ENCODE measurements at places on chromosomes 11 and 22.

- DNase-seq = no peak
Measured at GRCh38 chr11:102882389-102883024, 7.7 kb upstream of the MMP12 start.

DNA sequence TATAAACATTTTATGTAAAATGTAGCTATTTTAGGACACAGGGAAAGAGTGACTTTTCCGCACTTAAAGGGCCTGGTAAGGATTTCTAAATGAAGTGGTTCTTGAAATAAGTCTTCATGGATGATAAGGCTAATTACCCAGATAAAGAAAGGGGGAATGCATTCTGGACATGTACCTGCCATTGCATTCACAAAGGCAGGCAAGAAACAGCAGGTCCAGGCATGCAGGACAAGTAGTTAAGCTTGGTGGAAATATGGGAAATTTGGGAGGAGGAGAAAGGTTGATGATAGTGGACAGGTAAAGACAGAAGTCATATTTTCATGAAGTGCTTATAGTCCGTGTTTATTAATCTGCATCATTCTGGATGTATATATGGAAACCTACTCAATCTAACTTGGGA is 621.2 kb downstream of the NTM start:
- no peak for DNase-seq

- no peak for DNase-seq
Measured at GRCh38 chr11:45860764-45861510, 13.7 kb downstream of the CRY2 start.

DNA sequence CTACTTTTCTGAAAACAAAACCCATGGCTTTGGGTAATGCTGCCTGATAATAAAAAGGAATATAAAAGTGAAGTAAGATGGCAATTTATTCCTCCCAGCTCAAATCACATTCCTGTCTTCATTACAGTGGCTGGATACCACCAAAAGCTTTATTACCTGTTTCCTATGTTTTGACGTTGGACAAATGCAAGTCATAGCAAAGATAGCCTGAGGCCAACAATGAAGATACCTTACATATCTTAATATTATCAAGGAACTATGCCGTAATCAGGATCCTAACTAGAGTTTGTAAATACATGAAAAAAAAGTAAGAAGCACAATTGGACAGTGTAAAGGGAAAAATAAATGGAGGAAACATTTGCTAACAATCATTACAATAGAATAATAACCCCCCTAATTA is 202.4 kb downstream of the SOX6 start:
- DNase-seq = no peak

GRCh38 chr11:120510406-120511115 is 987 bp upstream of the GRIK4 start:
- DNase-seq = no peak

DNA sequence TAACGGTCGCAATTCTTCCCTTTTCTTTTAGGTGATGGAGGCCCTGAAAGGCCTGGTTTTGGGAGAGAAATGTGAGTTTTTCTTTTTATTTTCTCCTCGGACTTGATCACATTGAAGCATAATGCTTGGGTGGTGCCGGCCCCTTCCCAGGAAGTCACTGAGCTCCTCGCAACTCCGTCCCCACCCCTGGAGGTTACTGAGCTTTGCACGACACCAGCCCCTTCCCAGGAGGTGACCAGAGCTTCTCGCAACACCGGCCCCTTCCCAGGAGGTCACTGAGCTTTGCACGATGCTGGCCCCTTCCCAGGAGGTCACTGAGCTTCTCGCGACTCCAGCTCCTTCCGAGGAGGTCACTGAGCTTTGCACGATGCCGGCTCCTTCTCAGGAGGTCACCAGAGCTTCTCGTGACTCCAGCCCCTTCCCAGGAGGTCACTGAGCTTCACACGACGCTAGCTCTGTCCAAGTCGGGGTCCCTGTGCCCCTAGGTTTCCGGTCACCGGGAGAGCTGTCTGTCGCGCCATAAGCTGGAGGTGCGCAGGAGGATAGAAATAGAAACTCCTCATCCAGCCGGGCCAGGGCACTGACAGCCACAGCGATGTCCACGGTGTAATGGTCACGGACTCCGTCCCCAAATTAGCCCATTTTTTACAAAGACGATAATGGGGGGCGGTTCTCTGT is 586.4 kb downstream of the BRD1 start:
- DNase-seq = no peak

GRCh38 chr11:131770801-131771200 is 400.4 kb downstream of the NTM start:
- DNase-seq = no peak

DNA sequence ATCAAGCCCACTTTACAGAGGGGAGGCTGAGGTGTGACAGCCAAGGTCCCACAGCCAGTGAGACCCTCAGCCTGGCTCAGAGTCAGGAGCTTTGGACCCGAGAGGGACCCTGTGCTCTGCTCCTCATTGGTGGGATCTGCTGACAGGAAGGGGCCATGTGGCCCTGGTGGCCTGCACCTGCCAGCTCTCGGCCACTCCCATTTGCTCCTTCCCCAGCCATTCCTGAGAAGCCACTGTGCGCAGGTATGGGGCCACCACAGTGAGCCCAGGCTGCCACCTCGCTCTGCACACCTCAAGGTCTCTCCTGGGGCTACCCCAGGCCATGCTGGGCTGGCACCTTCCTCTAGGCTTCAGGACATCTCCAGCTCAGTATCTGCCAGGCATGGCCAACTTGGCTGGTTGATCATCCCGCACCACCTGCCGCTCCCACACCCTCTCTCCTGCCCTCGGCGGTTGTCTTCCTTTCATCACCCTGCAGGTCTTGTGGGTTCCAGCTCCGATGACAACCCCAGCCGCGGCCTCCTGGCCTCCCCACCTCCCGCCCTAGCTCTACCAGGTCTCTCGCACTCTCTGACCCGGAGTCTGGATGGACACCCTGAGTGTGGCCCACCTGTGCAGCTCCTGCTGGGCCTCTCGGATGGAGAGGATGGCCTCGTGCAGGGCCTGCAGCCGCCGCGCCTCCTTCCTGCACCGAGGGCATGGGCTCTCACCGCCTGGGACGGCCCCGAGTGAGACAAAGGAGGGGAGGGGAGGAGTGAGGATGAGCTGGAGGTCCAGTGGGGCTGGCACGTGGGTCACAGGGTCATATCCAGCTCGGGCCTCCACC is 32.2 kb upstream of the CARS1 start:
- no peak for DNase-seq

DNA sequence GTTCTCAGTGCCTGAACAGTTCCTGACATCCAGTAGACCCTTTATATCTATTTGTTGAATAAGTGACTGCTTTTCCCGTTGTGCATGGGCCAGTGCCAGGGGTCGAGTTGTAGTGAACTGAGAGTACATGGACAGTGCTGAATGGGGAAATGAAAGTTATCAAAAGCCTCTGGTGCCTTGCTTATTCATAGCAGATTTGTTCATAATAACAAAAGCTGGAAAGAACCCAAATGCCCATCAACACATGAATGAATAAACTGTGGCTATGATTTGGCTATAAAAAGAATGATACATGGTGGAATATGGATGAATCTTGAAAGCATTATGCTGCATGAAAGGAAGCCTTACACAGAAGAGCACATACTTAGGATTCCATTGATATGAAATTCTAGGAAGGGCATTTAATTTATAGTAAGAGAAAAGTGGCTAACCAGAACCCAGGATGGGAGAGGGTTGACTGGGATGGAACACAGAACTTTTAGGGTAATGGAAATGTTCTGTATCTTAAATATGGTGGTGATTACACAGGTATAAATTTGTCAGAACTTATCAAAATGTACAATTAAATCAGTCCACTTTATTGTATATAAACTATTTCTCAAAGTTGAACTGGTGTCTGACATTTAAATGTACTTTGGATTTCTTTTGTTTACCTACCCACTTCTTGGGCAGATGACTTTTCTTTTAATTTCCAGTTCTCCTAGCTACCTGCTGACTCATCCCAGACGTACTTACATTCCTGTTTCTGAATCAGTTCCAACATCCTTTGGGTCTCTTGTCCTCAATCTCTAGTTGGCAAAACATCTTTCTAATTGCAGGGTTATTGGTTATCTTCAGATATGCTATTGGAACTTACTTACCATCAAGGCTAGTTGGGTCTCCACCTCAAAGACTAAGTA is 42.8 kb downstream of the PACS1 start:
- DNase-seq = no peak

DNA sequence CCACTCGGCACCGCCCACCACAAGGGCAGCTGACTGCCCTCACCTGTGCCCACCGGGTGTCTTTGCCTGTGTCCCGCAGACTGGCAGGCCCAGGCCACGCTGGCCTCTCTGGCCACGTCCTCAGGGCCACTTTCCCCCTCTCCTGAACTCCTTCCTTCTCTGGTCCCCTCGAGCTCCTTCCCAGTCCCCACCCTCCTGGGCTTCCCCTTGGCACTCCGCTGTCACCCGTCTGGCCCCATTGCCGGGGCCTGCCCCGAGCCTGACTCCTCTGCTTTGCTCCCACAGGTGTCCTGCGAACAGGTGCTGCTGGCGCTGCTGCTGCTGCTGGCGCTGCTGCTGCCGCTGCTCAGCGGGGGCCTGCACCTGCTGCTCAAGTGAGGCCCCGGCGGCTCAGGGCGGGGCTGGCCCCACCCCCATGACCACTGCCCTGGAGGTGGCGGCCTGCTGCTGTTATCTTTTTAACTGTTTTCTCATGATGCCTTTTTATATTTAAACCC is 14.2 kb downstream of the MCAT start:
- no peak for DNase-seq

DNA sequence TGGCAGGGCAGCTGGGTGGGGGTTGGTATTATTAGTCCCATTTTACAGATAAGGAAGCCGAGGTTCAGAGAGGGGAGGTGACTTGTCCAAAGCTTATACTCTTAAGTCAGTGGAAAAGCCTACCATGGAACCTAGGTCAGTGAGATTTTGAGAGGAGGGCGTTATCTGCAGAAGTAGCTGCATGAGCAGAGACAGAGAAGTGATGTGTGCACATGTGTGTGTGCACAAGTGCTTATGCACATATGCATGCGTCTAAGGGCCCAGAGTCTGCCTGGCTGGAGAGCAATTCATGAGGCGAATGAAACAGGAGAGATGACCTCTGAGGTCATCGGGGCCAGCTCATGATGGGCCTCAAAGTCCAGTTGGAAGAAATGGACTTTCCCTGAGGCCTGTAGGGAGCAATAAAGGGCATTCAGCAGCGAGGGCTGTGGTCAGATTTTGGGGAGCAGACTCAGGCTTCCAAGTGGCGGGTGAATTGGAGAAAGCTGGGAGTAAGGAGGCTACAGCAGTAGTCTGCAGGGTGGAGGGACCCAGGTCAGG is 8.2 kb downstream of the PLEKHB1 start:
- no peak for DNase-seq

- DNase-seq = no peak
Measured at GRCh38 chr11:120605469-120605868, 93.9 kb downstream of the GRIK4 start.

GRCh38 chr11:21190181-21190580 is 520.8 kb downstream of the NELL1 start:
- DNase-seq = no peak

DNA sequence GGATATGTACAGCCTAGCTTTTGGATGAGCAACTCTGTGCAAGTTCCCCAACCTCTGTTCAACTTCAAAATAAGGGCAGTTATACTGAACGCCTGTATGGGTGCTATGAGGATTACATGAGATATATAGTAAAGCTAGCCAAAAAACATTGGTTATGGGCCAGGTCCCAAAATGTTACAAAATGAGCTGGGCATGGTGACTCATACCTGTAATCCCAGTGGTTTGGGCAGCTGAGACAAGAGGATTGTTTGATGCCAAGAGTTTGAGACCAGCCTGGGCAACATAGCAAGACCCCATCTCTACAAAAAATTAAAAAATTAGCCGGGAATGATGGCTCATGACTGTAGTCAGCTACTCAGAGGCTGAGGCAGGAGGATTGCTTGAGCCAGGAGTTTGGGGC is 118.4 kb downstream of the TEAD1 start:
- no peak for DNase-seq

- no peak for DNase-seq
Measured at GRCh38 chr11:80587906-80588305, 1147.1 kb upstream of the TENM4 start.

DNA sequence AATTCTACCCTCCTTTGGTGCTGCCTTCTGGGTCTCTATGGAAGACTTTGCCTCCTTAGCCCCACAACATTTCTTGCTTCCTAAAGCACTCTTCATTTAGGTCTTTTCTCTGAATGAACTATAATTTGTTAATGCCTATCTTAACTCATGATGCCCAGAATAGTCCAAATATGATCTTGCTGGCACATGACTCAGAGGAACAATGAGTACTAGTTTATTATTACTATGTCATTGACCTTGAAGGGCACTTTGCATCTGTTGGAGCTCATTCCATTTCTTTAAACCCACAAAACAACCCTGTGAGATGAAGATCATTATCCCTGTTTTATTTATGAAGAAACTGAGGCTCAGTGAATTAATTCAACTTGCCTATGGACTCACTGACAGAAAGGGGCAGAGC is 320.2 kb upstream of the PLET1 start:
- DNase-seq = no peak

DNA sequence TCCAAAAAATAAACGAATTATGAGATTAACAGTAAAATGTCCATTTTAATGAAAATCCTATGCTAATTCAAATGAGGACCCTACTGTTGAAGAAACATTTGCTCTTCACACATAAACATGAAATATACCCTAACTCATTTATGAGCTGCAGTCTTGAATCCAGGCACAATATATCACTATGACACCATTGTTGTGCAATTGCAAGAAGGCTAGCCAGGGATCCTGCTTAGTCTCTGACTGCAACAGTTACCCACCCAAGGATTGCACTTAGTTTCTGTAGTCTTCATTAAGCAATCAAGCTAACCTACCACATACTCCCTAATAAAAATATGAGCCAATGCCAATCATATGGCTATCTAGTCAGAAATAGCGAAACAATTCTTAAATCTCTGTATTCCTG is 981.0 kb upstream of the FAT3 start:
- no peak for DNase-seq

DNA sequence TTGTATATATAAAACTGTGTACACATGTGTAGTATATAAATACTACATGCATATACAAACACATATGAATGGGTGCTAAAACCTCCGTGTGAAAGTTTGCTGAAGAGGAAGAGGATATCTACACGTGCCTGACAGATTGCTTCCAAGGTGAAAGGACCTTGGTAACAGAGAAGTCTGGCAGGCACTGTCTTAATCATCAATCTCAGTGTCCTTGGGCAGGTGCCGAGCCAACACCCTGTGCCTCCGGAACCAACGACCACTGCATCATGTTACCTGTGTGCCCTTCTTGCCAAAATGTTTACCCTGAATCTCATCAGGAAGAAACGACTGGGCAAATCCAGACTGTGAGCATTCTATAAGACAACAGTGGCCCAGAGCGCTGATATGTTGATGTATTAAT is 15.0 kb downstream of the NAP1L4 start:
- DNase-seq = no peak

- no peak for DNase-seq
Measured at GRCh38 chr11:76654298-76654851, 16.2 kb downstream of the LRRC32 start.

GRCh38 chr11:16769386-16769785 is 30.9 kb downstream of the C11orf58 start:
- DNase-seq = no peak

DNA sequence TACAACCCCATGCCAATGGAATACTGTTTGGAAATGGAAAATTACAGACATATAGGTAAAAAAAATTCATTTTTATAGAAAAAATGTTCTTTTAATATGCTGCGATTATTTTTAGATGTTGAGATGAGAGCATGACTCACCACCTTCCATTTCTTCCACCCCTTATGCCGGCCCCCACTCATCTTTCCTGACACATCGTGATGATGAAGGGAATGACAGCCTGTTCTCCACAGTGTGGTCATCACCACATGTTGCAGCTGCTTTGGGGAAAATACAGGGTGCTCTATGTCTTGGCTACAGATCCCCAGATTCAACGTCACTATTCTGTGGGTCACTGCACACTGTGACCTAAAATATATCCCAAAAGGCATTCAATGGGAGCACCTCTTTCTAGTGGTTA is 916.2 kb downstream of the METTL15 start:
- no peak for DNase-seq

Data from activated CD4-positive, alpha-beta T cell treated with anti-CD3 and anti-CD28 coated beads, Interleukin-2, amount 50 U/mL, for 4 hours (primary cell).